CD4-positive, alpha-beta T cell treated with Interferon gamma for 1 hour (primary cell): ENCODE measurements at places on chromosomes 7 and 10.

DNA sequence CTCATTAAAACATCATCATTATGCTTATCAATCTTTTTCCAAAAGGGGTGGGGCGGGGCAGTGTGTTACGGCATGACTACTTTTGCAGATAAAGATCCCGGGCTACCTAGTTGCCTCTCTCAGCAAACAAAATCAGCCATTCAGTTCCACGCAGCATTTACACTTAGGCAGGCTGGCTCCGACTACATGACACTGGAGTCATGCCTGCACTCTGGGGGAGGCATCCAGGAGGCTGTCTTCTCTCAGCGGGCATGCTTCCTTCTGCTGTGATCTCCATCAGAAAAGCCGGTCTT, 193.9 kb upstream of the TCF7L2 start:
- DNase-seq: no peak

GRCh38 chr7:82700741-82701140, 257.2 kb upstream of the CACNA2D1 start:
- DNase-seq: no peak

DNA sequence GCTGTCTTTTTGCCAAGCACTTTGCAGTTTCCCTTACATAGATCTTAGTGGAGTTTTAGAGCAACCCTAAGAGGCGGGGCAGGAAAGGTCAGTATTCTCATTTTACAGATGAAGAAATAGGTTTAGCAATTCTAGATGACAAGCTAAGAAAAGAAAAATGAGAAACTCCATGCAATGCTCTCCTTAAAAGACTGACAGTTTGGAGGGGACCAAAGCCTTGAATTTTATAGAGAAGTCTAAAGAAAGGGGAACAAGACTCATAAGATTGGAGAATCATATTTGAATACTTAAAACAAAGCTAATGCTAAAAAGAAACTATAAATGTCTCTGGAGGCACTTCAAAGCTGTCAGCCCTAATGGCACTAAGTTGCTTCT, 19.6 kb downstream of the CEP55 start:
- DNase-seq: no peak

- no peak for DNase-seq
These were observed 223.1 kb downstream of the CHCHD3 start for GRCh38 chr7:132858760-132859159.

- no peak for DNase-seq
These were observed 467.1 kb upstream of the STEAP1 start for GRCh38 chr7:89687211-89687610.

GRCh38 chr7:131147604-131148003, 180.1 kb upstream of the MKLN1 start:
- no peak for DNase-seq

- DNase-seq: no peak
These were observed 183.4 kb downstream of the SORCS3 start for GRCh38 chr10:104824380-104825006.

DNA sequence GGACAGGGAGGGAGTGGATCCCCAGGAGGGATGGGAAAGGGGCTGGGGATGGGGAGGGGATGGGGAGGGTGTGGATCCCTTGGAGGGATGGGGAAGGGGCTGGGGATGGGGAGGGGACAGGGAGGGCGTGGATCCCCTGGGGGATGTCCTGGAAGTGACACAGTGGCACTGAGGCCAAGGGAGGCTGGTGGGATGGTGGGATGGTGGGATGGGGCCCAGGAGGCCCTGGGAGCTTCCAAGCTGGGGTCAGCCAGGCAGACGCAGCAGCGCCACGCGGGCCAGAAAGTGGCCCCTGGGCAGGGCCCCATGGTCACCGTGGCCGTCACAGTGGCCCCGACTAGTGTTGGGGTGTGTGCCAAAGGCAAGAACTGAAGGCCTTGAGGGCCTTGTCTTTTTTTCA, 67.8 kb downstream of the INPP5A start:
- DNase-seq: no peak

GRCh38 chr7:97346349-97346748, 228.9 kb downstream of the SDHAF3 start:
- DNase-seq: no peak

DNA sequence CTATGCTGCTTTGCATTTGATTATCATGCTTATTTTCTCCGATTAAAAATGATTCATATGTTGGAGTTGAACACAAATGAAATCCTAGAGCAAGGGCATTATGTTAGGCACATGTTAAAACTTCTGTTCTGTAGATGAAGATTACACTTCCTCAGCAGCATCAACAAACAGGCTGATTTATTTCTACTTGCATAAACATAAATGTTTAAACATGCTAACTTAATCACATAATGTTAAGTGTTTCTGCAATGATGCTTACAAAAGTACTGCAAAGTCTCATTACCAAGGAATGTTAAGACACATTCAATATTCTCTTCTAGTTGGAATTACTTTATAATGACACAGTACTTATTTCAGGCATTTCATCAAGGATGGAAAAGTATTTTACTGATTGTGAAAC, 770.8 kb downstream of the ANKRD7 start:
- no peak for DNase-seq

GRCh38 chr7:26657206-26657641, 207.2 kb downstream of the SKAP2 start:
- DNase-seq: no peak

- DNase-seq: no peak
These were observed at the start of gene JAKMIP3 for GRCh38 chr10:132065491-132066105. Gene JAKMIP3 (plus strand): TSS chr10:132065946. CDS start chr10:132104809, 38,863 bp downstream.

DNA sequence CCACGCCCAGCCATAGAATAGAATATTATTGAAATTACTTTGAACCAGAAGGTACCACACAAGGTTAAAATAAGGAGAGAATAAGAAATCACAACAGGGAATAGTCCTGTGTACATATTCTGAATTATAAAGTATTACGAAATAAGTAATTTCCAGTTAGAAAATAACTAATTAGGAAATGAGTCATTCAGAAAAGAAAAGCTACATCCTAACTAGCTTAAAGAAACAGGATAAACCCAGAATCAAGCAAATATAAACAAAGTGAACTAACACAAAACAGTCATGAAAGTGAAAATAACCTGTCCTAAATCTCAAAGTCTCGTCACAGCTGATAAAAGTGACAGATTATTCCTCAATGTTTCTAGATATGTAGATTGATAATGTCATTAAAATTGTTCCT, 74.8 kb upstream of the NEBL start:
- DNase-seq: no peak

- DNase-seq: peak; percentile 93
These were observed 7.6 kb upstream of the ORAI2 start for GRCh38 chr7:102425639-102426267.

DNA sequence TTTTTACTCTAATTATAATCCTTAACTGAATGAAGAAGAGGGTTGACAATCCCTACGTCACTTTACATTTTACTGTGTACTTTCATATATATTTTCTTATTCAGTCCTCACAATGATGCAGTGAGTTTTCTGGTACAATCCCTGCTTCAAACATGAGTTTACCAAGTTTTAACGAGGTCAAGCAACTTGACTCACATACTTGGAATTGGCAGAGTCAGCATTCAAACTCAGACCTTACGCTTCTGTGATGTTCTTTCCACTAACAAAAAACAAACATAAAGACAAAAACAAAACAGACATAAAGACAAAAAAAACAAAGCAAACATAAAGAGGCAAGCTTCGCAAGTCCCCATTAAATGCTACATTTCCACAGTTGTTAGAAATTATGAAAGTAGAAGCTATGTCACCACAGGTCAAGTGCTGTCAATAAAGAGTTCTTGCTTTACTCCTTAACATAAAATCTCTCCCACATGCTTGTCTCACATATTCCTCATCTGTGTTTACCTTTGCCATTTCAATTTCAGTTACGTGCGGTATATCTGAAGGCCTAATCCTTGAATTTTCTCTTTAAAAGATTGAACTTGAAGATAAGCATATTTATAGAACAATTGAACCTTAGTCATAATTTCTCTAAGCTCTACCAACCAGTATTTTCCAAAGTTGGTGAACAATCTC, 217.3 kb downstream of the CELF2 start:
- no peak for DNase-seq

GRCh38 chr7:153413540-153414287, 638.5 kb upstream of the DPP6 start:
- DNase-seq: no peak

DNA sequence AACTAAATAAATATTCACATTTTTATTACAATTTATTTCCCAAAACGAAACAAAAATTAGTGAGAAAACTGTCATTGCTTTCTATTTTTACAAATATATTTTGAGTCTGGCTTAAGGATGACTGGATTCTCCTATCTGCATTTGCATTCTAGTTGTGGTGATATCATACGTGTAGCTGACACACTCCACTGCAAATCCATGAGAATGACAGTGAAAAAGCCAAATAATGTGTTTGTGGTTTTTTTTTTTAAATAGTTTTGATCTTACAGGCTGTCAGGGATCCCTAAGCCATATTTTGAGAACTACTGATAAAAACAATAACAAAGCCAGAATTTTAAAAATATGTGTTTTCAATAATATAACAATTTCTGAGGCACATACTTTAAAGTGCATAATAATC, 5.8 kb upstream of the STAMBPL1 start:
- DNase-seq: no peak

DNA sequence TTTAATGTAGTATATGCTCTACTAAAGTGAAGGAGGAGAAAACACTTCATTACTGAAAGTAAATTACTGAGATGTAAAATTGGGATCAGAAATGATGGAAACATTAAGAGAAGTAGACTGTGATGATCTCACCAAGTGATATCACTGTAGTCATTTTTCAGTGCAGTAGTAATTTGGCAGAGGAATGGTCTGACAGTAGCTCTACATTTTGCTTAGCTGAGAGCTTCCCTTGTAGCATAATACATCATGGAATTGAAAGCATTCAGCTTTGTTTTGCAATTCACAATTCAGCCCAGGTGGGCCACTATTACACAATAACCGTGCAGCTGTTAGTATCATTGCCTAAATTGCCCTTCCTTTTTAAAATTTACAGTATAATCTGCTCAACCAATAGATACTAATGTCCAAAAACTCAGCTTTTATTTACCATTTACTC, 19.4 kb upstream of the CABCOCO1 start:
- no peak for DNase-seq

DNA sequence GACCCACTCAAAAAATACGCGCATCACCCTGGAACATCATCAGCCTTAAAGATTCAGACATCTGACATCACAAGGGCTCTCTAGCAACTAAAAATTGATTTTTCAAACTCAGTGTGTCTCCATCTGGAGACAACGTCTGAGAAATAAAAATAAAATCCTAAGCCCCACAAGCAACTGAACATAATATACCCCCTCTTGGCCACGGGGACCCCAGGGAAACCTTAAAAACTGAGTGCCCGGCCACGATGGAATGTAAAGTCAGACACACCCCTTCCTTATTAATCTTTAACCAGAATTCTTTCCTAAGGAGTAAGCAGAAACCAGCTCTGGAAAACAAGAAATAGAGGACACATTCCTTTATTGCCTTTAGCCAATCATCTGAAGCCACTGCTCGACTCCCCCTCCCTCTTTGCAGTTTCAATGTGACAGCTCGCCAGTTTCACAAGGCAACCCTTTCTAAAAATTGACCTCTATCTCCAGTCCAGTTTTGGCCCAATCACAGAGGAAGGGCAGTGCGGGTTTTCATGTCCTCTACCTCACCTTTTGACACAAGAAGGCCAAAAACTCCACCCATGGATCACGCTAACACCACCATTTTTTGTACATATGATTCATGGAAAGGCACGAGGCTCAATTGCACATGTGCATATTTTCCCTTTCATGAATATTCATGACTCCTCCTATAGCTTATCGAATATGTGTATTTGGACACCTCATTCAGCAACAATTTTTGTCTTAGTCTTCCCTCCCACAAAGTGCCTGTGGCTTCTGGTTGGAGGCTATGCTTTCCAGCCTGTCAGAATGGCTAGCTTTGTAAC, 24.2 kb downstream of the IFIT3 start:
- no peak for DNase-seq

- DNase-seq: no peak
These were observed 39.8 kb downstream of the CDH23 start for GRCh38 chr10:71436268-71437125.

GRCh38 chr10:35335133-35336083, 901 bp upstream of the CCNY start:
- peak; percentile 10 for DNase-seq

DNA sequence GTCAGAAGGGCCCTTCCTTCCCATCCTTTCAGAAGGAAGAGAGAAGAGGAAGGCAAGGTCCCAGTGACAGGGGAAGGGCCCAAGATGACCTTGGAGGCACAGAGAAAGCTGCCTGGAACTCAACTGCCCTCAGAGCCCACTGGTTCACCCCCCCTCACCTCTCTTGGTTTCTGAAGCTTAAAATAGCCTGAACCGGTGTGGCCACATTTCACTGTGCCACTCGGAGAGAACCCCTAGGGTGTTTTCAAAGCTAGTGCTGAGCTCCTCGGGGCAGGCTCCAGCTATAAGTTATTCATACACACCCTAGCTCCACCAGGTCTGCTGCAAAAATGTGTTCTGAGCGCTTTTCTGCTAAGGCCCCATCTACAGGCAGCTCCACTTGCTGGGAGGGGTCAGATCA, 60.9 kb upstream of the ADRB1 start:
- DNase-seq: no peak

DNA sequence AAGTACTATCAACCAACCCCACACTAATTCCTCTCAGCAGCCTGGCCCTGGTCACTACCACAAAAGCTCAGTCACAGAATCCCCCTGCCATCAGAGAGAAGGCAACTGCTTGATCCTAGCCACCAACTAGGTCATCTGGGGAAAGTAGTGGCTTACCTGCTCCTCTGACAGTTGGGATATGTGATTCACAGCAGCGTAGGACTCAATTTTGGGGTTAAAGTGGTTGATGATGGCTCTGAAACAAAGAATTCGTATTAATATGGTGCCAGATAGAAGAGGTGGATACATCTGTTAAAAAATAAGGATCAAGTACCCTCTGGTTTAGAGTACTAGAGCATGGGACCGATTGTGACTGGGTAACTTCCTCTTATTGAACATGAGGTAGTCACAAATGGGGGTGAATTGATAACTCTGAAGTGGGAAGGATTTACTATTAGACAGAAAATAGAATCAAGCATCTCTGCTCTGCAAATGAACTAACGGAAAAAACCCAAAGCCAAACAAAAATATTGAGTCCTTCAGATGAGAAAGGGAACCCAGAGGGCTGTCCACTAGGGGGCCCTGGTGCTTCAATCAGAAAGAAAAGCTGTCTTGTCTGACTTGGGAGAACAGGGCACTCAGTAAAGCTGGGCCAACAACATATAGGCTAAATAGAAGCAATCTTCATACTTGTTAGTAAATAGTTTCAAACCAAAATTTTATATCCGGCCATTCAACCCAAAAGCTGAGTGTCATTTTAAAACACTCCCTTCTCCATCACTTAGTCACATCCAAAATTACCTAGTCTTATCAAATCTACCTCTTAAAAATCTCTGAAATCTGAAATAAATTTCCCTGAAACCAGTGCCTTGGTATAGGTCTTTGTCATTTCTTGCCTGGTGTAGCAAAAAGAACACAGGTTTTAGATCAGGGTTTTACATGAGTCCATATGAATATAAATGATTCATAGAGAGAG, 45.9 kb upstream of the KCNIP2 start:
- DNase-seq: peak; percentile 56

DNA sequence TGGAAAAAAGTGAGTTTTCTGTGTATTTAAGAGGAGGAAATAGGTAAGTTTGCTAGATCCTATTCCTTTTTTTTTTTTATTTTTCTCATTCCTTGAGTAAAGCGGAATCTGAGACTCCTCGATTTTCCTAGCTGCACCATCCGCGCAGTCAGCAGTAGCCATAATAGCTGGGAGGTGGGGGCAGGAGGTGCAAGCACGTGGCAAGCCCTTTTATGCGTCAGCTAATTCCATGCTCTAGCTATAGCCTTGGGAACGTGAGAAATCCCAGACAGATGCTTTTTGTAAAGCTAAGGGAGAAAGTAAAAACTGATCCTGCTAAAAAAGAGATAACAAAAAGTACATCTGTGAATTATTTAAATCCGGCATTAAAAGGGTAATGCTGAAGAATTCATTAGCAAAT, 33.2 kb upstream of the TPK1 start:
- DNase-seq: no peak
